Activated B cell treated with CpG ODN at 0.5 μM for 24 hours (primary cell): ENCODE measurements at places on chromosomes 5 and 9. TPM values are rescaled to one million over a fixed set of nuclear protein-coding genes. Genes with fewer than 3 reads are reported as not detected.

GRIN1 gene
- 0.22 TPM in 1 of 2 replicates, not detected in the other for total RNA-seq

CRB2 gene
- total RNA-seq = 1.0 and 1.2 TPM in 2 replicates

HACD4 gene
- 3.3 and 4.1 TPM in 2 replicates for total RNA-seq

ANKRD55 gene
- not detected in 2 replicates for total RNA-seq

FBN2 gene
- total RNA-seq = not detected in 2 replicates

TDRD7 gene
- total RNA-seq = 13.7 and 14.7 TPM in 2 replicates

DNA sequence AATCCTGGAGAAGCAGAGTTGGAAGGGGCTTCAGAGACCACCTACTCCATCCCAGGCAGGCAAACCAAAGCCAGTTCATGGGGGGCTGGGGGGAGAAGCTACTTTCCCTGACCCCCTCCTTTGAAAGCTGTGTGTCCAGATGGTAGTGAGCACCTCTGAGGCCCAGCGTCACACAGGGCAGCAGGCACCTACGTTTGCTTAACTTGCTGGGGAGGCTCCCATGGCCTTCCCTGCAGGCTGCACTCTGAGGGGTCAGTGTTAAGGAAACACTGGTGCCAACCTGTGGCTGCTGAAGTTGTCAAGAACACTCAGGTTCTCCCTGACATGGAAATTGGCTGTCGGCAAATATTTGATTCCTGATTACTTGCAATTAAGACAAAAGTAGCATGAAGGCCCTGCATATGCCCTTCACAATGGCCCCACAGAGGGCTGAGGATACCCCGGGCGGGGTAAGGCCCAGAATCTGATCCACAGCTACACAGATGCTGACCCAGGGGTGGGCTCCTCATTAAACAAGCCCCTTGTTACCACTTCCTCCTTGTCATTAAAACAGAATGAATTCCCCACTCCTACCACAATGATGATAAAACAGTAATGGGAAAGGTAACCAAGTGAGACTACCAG lies 208.5 kb downstream of the FSTL4 start:
- H3K4me3 ChIP-seq = no peak overlapping the region
- H3K4me1 ChIP-seq = peaks cover 11% of the 10 kb centered on the region
- H3K27me3 ChIP-seq = no peaks in the 10 kb centered on the region
- no peak overlapping the region for H3K27ac ChIP-seq

GRCh38 chr9:93308676-93309075 lies 124.7 kb downstream of the WNK2 start:
- H3K27me3 ChIP-seq = peaks cover 10% of the 10 kb centered on the region
- H3K27ac ChIP-seq = no peak overlapping the region
- no peak for DNase-seq
- H3K4me1 ChIP-seq = no peaks in the 10 kb centered on the region

- no peak for DNase-seq
- H3K27me3 ChIP-seq = no peaks in the 10 kb centered on the region
- no peaks in the 10 kb centered on the region for H3K4me1 ChIP-seq
Measured at GRCh38 chr5:64292611-64293215, 127.1 kb downstream of the RNF180 start.

DNA sequence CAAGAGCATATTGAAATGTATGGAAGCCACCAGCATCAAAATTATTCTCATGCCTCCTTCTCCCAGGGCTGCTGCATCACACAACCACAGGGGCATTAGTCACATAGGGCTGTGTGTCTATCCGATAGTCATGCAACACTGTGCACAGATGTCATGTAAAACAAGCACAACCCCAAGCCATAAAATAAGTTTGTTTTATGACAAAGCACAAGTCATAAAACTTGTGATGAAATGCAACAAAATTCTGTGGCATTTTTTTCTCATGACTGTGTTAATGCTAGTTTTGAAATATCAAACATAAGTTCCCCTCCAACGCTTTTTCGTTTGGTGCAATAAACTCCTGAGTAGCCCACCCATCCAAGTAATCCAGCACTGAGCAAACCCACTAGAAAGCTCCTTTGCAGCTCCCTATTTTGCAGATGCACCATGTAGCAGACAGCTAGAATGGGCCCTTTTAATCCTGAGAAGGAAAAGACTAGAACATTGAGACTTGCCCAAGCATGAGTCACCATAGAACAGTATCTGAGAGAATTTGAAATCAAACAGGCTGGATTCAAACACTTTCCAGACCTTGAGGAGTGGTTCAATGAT lies 93.3 kb upstream of the ZNF366 start:
- peaks cover 5% of the 10 kb centered on the region for H3K27me3 ChIP-seq
- H3K36me3 ChIP-seq = no peaks in the 10 kb centered on the region
- H3K4me3 ChIP-seq = no peak overlapping the region
- H3K27ac ChIP-seq = no peak overlapping the region
- H3K4me1 ChIP-seq = peaks cover 18% of the 10 kb centered on the region
- no peak for DNase-seq

DNA sequence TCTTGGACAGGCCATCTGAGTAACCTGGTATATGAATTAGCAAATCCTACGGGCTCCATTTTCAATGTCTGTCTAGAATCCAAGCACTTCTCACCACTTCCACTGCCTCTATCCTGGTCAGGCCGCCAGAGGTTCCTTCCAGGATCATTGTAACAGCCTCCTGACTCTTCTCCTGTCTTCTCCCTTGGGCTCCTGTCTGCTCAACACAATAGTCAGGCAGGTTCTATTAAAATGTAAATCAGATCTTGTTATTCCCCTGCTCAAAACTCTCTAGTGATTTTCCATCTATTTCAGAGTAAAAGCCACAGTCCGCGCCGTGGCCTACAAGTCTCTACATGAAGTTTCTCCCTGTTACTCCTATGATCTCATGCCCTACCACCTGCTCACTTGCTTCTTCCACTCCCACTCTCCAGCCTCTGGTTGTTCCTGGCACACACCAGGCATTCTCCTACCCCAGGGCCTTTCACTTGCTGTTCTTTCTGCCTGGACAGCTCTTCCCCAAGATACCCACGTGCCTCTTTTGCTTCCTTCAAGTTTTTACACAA lies 21.7 kb downstream of the ZNF366 start:
- H3K36me3 ChIP-seq = no peaks in the 10 kb centered on the region
- H3K4me1 ChIP-seq = no peaks in the 10 kb centered on the region
- H3K27ac ChIP-seq = no peak overlapping the region

- H3K27me3 ChIP-seq = no peaks in the 10 kb centered on the region
- H3K4me3 ChIP-seq = no peak overlapping the region
- H3K36me3 ChIP-seq = no peaks in the 10 kb centered on the region
- no peak overlapping the region for H3K27ac ChIP-seq
- peaks cover 3% of the 10 kb centered on the region for H3K4me1 ChIP-seq
- DNase-seq = no peak
Measured at GRCh38 chr5:82072138-82072537, 100.3 kb downstream of the ATG10 start.

DNA sequence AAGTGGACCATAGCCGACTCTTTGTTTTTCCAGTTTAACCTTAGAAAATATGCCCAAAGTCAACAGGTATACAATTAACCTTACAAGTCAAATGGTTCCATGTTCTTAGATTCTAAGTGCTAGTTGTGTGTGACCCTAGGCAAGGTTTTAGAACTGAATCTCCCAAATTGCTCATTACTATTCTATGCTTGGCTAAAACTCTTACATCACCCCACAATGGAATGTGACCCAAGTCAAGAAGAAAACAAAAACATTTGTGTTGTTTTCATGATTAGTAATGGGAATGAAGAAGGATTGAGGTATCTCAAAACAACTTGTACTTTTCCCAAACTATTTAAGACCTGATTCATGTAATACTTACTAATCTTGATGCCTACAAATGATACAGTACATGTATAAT lies 159.2 kb downstream of the ARRDC3 start:
- H3K27ac ChIP-seq = no peak overlapping the region
- no peak overlapping the region for H3K4me3 ChIP-seq
- DNase-seq = no peak
- no peaks in the 10 kb centered on the region for H3K4me1 ChIP-seq
- no peaks in the 10 kb centered on the region for H3K27me3 ChIP-seq
- no peaks in the 10 kb centered on the region for H3K36me3 ChIP-seq

- DNase-seq = no peak
- no peak overlapping the region for H3K27ac ChIP-seq
- H3K27me3 ChIP-seq = no peaks in the 10 kb centered on the region
- peaks cover 85% of the 10 kb centered on the region for H3K36me3 ChIP-seq
- H3K4me3 ChIP-seq = no peak overlapping the region
Measured at GRCh38 chr5:10743951-10744350, 17.1 kb downstream of the DAP start.

GRCh38 chr9:36800455-36800854 lies 227.8 kb downstream of the MELK start:
- peaks cover 17% of the 10 kb centered on the region for H3K27me3 ChIP-seq
- H3K36me3 ChIP-seq = no peaks in the 10 kb centered on the region
- no peaks in the 10 kb centered on the region for H3K4me1 ChIP-seq
- DNase-seq = no peak
- H3K27ac ChIP-seq = no peak overlapping the region
- H3K4me3 ChIP-seq = no peak overlapping the region

DNA sequence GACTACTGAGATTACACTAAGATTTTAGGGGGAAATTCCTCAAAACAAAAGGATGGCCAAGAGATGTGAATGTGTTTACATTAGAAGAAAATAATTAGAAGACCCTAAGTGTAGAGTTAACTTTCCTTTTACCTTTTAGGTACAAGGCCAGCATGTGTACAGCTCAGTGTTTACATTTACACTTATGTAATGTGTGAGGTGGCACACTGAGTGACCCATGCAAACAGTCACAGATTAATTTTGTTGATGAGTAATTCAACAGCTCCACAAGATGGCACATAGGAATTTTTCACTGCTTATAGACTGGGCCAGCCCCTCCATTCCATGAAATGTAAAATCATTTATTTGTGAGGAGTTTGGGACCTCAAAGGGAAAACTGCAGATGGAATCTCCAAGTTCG lies 90.1 kb upstream of the SLC12A2 start:
- H3K4me1 ChIP-seq = no peaks in the 10 kb centered on the region
- no peak for DNase-seq
- no peaks in the 10 kb centered on the region for H3K27me3 ChIP-seq
- peaks cover 16% of the 10 kb centered on the region for H3K36me3 ChIP-seq
- no peak overlapping the region for H3K4me3 ChIP-seq
- no peak overlapping the region for H3K27ac ChIP-seq

DNA sequence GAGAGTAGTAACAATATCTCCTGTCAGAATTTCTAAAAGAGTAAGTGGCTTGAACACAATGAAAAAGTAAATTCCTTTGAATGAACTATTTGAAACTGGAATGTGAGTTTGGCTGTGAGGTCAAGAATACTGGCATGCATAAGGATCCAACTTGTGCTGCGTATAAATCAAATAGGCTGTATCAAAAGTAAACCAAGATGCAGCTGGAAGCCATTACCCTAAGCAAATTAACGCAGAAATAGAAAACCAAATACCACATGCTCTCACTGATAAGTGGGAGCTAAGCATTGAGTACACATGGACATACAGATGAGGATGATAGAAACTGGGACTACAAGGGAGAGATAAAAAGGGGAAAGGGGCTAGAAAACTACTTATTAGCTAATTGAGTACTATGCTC lies 24.0 kb upstream of the SRFBP1 start:
- H3K27me3 ChIP-seq = peaks cover 3% of the 10 kb centered on the region
- no peak overlapping the region for H3K27ac ChIP-seq
- no peaks in the 10 kb centered on the region for H3K36me3 ChIP-seq
- H3K4me1 ChIP-seq = no peaks in the 10 kb centered on the region

DNA sequence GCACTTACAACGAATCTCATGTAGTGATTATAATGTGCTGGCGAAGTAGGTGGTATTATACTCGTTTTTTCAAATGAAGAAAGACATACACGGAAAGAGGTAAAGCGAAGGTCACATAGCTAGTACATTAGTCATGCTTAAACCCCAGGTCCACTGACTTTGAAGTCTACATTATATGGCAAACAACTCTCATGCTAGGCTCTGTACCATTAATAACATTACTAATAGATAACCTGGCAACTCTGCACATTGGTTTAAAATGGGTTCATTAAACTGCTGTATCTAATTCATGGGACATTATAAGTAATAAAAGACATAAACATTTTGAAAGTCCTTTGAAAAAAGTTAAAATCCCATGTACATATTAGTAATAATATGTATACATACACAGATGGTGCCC lies 21.2 kb downstream of the FYB1 start:
- H3K27ac ChIP-seq = no peak overlapping the region
- H3K36me3 ChIP-seq = no peaks in the 10 kb centered on the region
- DNase-seq = no peak
- peaks cover 14% of the 10 kb centered on the region for H3K4me1 ChIP-seq
- peaks cover 8% of the 10 kb centered on the region for H3K27me3 ChIP-seq

DNA sequence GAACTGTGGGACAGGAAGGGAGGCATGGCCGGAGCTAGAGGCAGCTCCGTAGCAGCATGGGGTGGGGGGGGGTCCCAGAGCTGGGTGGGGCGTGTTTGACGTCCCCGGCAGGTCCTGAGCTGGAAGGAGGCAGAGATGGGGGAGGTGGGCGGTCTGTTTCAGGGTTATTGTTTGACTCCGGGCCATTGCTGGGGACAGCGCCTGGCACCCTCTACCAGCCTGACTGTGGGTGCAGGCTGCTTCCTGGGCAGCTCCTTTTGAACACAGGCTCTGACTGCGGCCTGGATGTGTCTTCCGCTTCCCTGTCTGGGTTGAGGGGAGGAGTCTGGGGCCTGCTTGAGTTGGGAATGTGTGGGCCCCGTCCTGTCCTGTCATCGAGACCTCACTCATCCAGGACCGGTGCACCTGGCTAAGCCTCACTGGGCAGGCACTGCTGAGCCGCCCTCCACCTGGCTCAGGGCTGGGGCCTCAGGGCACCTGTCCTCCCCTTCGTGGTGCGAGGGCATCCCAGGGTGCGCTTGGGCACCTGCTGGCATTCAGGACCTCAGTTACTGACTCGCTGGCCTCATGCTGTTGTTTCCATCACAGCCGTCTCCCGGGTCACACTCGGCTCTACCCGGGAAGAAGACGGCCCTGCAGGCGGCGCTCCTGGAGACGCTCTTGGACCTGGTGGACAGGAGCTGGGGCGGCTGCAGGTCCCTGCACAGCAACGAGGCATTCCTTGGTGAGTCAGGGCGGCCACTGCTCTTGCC lies 26.5 kb downstream of the CEP72 start:
- DNase-seq = no peak
- no peaks in the 10 kb centered on the region for H3K27me3 ChIP-seq
- peaks cover 6% of the 10 kb centered on the region for H3K4me1 ChIP-seq
- H3K36me3 ChIP-seq = peaks cover 66% of the 10 kb centered on the region
- H3K4me3 ChIP-seq = no peak overlapping the region

GRCh38 chr5:154940375-154940771 lies 500 bp upstream of the MRPL22 start:
- no peak for DNase-seq
- peak overlapping the region; percentile 99 for H3K4me3 ChIP-seq
- peaks cover 51% of the 10 kb centered on the region for H3K4me1 ChIP-seq
- no peaks in the 10 kb centered on the region for H3K27me3 ChIP-seq

DNA sequence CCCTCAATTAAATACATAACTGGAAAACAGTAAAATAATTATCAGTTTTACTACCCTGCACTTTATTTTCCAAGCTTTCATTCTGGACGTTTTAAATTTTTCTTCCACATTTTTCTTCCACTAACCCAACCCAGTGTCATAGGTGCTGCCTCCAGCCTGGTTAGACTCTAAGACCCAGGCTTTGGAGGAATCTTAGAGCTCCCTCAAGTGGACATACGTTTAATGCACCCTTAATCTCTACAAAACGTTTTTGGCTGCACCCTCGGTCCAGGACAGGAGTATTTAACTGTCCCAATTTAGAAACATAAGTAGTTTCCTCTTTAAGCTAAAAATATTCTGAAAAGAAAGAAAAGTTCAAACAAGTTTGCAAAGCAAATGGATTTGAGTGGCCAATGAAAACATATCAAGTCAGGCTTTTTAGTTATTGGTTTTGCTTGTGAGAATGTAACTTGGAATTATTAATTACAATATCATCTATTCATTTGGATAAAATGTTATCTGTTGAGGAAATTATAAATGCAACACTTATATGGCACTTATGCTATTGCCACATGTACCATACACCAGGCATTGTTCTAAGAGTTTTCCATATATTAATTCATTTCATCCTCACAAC lies 38.9 kb downstream of the CDH6 start:
- H3K36me3 ChIP-seq = no peaks in the 10 kb centered on the region
- H3K27ac ChIP-seq = no peak overlapping the region
- H3K4me1 ChIP-seq = no peaks in the 10 kb centered on the region
- H3K27me3 ChIP-seq = no peaks in the 10 kb centered on the region
- DNase-seq = no peak
